Right renal cortex interstitium (tissue), 3 donors: ENCODE measurements at places on chromosomes 3 and 15. TPM values are rescaled to one million over a fixed set of nuclear protein-coding genes. Genes with fewer than 3 reads are reported as not detected.

HGD gene
- 88.3 TPM for polyA plus RNA-seq

- DNase-seq: no peak
These were observed 130.8 kb upstream of the TSPAN3 start for GRCh38 chr15:77201665-77202064.

CCDC39 gene
- 5.2 TPM for polyA plus RNA-seq

CDC25A gene
- polyA plus RNA-seq: 10.5 TPM

MKRN3 gene
- polyA plus RNA-seq: 1.8 TPM

DNA sequence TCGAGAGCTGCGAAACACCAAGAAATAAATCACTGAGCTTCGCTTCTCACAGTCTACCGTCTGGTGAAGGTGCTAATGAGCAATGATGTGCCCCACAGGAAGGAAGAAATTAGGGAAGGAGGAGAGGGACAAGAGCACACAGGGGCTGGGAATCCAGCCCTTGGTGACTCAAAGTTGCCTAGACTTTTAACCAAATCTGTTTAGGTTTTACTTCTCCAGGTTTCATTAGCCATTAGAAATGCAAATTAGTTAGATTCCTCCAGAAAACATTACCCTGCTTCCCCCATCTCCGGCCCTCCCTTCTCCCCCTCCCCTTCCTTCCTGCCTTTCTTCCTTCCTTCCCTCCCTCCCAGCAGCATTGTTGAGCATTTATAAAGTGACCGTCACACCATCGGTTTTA, 59.3 kb upstream of the UBE2E1 start:
- DNase-seq: no peak
